Activated T-helper 2 cell treated with anti-CD3 and anti-CD28 coated beads, Interferon-gamma antibody, Interleukin-2, Interleukin-4, amounts not matched to agents 10 μg/mL and 5 μg/mL and 100 μg/mL, durations not matched to agents 14 hours and 24 hours and 36 hours (primary cell): ENCODE measurements at places on chromosomes 2 and 18. TPM values are rescaled to one million over a fixed set of nuclear protein-coding genes. Genes with fewer than 3 reads are reported as not detected.

GRCh38 chr18:43596105-43596712 is 318.9 kb upstream of the SYT4 start:
- H3K4me1 ChIP-seq = no peaks in the 10 kb centered on the region
- H3K4me3 ChIP-seq = no peak overlapping the region
- no peaks in the 10 kb centered on the region for H3K27me3 ChIP-seq
- no peak for DNase-seq
- H3K27ac ChIP-seq = no peak overlapping the region
- no peaks in the 10 kb centered on the region for H3K36me3 ChIP-seq

- DNase-seq = no peak
- peaks cover 2% of the 10 kb centered on the region for H3K27me3 ChIP-seq
- no peaks in the 10 kb centered on the region for H3K4me1 ChIP-seq
- no peaks in the 10 kb centered on the region for H3K36me3 ChIP-seq
- no peak overlapping the region for H3K27ac ChIP-seq
- H3K4me3 ChIP-seq = no peak overlapping the region
These were observed 124.1 kb downstream of the MMADHC start for GRCh38 chr2:149463328-149464002.

DNA sequence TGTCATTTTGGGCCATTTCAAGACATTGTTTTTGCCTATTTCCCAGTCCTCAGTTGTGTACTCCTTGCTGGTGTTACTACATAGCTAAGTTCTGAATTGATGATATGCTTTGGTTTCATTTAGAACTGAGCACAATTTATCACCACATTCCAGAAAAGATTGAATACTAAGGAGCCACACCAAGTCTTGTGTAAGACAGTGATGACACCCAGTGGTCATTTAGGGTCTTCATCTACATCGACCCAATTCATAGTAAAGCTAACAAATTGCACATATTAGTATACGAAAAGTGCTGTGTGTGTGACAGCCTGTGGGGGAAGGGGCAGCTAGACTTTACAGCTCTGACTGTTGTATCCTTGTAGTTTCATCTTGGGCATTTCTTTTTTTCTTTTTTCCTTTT is 10.9 kb upstream of the DLX2 start:
- DNase-seq = no peak
- no peaks in the 10 kb centered on the region for H3K36me3 ChIP-seq
- peaks cover 37% of the 10 kb centered on the region for H3K27me3 ChIP-seq

- H3K36me3 ChIP-seq = no peaks in the 10 kb centered on the region
- no peaks in the 10 kb centered on the region for H3K4me1 ChIP-seq
- no peaks in the 10 kb centered on the region for H3K27me3 ChIP-seq
- DNase-seq = no peak
These were observed 501.9 kb upstream of the CHAC2 start for GRCh38 chr2:53265544-53266299.

The C2orf92 gene
- 17.2 and 21.8 TPM in 2 replicates for total RNA-seq

DNA sequence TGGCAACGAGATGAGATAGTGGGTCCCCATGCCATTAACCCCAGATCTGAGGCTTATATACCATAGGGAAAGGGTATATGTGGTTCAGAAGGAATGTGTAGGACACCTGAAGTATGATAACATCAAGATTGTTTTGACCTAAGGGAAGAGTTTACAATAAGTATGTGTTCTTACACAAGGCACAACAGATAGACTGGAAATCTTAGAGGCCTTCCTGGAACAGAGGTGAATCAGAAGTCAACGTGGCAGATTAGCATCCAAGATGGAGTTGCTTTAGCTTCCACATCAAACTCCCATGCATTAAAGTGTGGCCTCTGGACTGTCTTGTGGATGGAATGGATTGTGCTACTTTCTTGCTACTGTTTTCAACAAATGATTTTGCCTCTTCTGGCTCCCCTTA is 116.6 kb upstream of the NT5C1B start:
- no peaks in the 10 kb centered on the region for H3K36me3 ChIP-seq
- DNase-seq = no peak
- H3K27ac ChIP-seq = no peak overlapping the region
- H3K4me1 ChIP-seq = no peaks in the 10 kb centered on the region
- no peaks in the 10 kb centered on the region for H3K27me3 ChIP-seq

- no peak overlapping the region for H3K4me3 ChIP-seq
- peak; percentile 43 for DNase-seq
- H3K36me3 ChIP-seq = peaks cover 6% of the 10 kb centered on the region
- peaks cover 38% of the 10 kb centered on the region for H3K4me1 ChIP-seq
- peaks cover 2% of the 10 kb centered on the region for H3K27me3 ChIP-seq
These were observed 109.4 kb upstream of the TMEM200C start for GRCh38 chr18:6004683-6005082.

GRCh38 chr2:191933307-191934105 is 86.6 kb upstream of the CAVIN2 start:
- no peak overlapping the region for H3K27ac ChIP-seq
- no peak for DNase-seq
- H3K36me3 ChIP-seq = no peaks in the 10 kb centered on the region
- no peak overlapping the region for H3K4me3 ChIP-seq

DNA sequence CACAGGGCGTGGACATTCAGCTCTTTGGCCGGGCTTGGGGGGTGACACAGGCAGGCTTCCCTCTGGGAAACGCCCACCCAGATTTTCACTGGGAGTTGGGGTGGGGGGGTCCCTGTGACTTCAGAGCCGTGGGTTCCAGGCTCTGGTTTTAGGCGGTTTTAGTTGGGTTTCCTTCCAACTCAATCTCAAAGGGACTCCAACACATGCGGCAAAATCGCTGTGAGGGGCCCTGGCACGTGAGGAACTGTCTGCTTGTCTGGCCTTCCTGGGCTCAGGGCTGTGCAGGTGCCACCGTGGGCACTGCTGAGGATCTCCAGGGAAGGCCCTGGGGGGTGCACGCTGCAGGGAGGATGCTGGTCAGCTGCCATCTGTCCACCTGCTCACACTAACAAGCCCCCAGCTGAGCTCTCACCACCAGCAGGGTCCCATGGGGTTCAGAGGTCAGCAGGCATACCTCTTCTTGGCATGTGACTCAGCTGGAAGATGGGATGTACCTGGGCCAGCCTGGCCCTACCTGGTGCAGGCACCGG is 11.7 kb downstream of the HS6ST1 start:
- no peak for DNase-seq
- H3K4me1 ChIP-seq = peaks cover 3% of the 10 kb centered on the region
- no peaks in the 10 kb centered on the region for H3K27me3 ChIP-seq

- peaks cover under 1% of the 10 kb centered on the region for H3K27me3 ChIP-seq
- peaks cover 15% of the 10 kb centered on the region for H3K4me1 ChIP-seq
- H3K27ac ChIP-seq = peak overlapping the region; percentile 19
- no peak overlapping the region for H3K4me3 ChIP-seq
- no peaks in the 10 kb centered on the region for H3K36me3 ChIP-seq
- DNase-seq = no peak
These were observed 8.9 kb upstream of the STK25 start for GRCh38 chr2:241517297-241517696.

- no peaks in the 10 kb centered on the region for H3K36me3 ChIP-seq
- H3K27ac ChIP-seq = no peak overlapping the region
- peaks cover 7% of the 10 kb centered on the region for H3K27me3 ChIP-seq
- no peak overlapping the region for H3K4me3 ChIP-seq
- H3K4me1 ChIP-seq = no peaks in the 10 kb centered on the region
These were observed 256.8 kb downstream of the RNF152 start for GRCh38 chr18:61635901-61636528.

- peaks cover 8% of the 10 kb centered on the region for H3K27me3 ChIP-seq
- H3K27ac ChIP-seq = no peak overlapping the region
- H3K4me1 ChIP-seq = no peaks in the 10 kb centered on the region
- no peaks in the 10 kb centered on the region for H3K36me3 ChIP-seq
These were observed 6.3 kb downstream of the LOXHD1 start for GRCh38 chr18:46650681-46651080.

DNA sequence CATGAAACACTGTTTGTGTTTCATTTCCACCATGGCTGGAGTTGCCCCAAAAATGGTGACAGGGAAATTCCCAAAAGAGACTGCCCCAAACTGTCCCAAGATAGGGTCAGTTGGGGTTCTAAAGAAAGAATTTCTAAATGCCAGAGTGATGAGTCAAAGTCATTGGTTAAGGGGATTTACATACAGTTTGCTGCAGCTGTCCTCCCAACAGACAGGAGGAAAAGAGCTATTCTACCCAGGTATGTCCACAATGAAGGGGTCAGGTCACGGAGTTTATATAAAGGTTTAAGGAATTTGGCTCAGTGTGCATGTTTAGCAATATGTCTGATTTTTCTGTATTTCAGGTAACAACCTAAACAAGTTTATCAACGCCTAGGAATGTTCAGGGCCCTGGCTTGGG is 344.1 kb downstream of the TDRD15 start:
- no peak for DNase-seq
- H3K4me1 ChIP-seq = no peaks in the 10 kb centered on the region
- no peak overlapping the region for H3K27ac ChIP-seq
- no peaks in the 10 kb centered on the region for H3K36me3 ChIP-seq
- no peak overlapping the region for H3K4me3 ChIP-seq
- H3K27me3 ChIP-seq = no peaks in the 10 kb centered on the region

DNA sequence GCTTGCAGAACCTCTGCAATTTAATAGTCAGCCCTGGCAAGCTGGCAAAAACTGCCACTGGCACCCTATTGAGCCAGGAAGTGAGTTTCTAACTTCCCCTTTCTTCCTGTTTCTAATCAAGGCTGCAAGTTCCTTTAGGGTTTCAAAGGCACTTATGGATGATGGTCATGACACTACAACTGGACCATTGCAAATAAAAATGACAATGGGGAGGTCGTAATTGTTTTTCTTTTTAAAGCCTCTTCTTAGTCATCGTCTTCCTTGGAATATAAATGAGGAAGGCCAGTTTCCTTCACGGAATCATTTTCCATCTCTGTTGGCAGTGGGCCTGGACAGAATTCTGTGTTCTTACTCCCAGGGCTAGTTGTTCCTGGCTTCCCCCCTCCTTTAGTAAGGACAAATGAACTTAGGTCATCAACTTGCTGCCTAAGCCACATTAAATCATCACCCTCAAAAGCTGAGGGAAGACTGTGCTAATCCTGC is 35.8 kb downstream of the SH3RF3 start:
- DNase-seq = no peak
- peaks cover 39% of the 10 kb centered on the region for H3K27me3 ChIP-seq
- H3K27ac ChIP-seq = no peak overlapping the region
- H3K4me1 ChIP-seq = no peaks in the 10 kb centered on the region
- H3K4me3 ChIP-seq = no peak overlapping the region
- no peaks in the 10 kb centered on the region for H3K36me3 ChIP-seq

- H3K27ac ChIP-seq = no peak overlapping the region
- H3K36me3 ChIP-seq = no peaks in the 10 kb centered on the region
- DNase-seq = no peak
- no peaks in the 10 kb centered on the region for H3K4me1 ChIP-seq
These were observed 184.2 kb upstream of the ZEB2 start for GRCh38 chr2:144703852-144704708.

- no peak overlapping the region for H3K4me3 ChIP-seq
- peaks cover 59% of the 10 kb centered on the region for H3K4me1 ChIP-seq
- peaks cover 66% of the 10 kb centered on the region for H3K36me3 ChIP-seq
These were observed 73.9 kb downstream of the ASXL2 start for GRCh38 chr2:25804338-25804737.

DNA sequence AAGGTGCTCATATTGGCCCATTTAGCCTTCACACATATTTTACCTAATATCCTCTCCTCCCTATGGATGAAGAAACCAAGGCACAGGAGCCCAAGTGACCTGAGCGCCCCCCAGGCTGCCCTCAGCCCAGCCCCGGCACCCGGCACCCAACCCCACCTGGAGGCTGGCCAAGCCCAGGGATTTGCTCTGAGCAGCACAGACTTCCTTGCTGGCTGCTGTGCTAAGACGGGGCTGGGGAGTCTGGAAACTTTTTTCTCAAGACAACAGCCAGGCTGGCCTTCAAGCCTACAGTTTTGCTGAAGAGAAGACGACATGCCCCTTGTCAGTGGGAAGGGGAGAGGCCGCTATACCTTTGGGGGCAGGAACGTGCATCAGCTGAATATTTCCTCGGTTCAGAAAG is 52.7 kb upstream of the LAMA1 start:
- H3K27ac ChIP-seq = no peak overlapping the region
- H3K4me3 ChIP-seq = no peak overlapping the region

The GKN1 gene
- not detected in 2 replicates for total RNA-seq

GRCh38 chr18:26746826-26747475 is 118.6 kb downstream of the AQP4 start:
- DNase-seq = no peak
- no peaks in the 10 kb centered on the region for H3K36me3 ChIP-seq
- no peak overlapping the region for H3K4me3 ChIP-seq
- H3K4me1 ChIP-seq = no peaks in the 10 kb centered on the region

The FBXO41 gene
- 25.3 and 25.7 TPM in 2 replicates for total RNA-seq

DNA sequence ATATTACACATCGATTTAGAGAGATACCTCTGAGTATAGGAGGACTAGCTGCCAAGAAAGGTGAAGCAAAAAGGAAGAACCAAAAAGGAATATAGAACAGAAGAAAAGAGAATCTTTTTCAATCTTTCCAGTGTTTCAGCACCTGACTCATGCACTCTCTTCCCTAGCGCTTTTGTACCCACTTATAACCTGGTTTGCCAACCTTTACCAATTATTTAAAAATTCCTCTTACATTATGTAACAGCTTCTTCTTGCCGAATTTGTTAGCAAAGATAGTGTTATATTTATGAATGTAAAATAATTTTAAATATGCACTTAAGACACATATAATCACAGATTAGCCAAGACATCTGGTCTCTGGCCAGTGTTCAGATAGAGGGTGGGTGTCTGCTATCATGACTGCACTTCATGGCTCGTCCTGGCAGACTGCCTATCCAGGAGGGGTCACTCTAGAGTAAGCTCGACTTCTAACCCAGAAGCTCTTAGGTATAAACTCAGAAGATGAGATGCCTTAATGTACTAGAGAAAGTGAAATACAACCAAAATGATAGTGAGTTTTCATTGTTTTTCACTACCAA is 122.9 kb downstream of the ATAD2B start:
- H3K27me3 ChIP-seq = no peaks in the 10 kb centered on the region
- no peak overlapping the region for H3K27ac ChIP-seq
- DNase-seq = no peak
- H3K4me3 ChIP-seq = no peak overlapping the region
- H3K4me1 ChIP-seq = peaks cover 10% of the 10 kb centered on the region

- no peak overlapping the region for H3K27ac ChIP-seq
- H3K4me3 ChIP-seq = no peak overlapping the region
- H3K27me3 ChIP-seq = peaks cover 30% of the 10 kb centered on the region
- no peaks in the 10 kb centered on the region for H3K36me3 ChIP-seq
- DNase-seq = peak; percentile 46
- no peaks in the 10 kb centered on the region for H3K4me1 ChIP-seq
These were observed 43.0 kb upstream of the RAB6C start for GRCh38 chr2:129936334-129936934.

The SP140 gene
- total RNA-seq = 316 and 317 TPM in 2 replicates

- no peaks in the 10 kb centered on the region for H3K27me3 ChIP-seq
- no peak overlapping the region for H3K4me3 ChIP-seq
- no peak overlapping the region for H3K27ac ChIP-seq
- no peaks in the 10 kb centered on the region for H3K4me1 ChIP-seq
- H3K36me3 ChIP-seq = no peaks in the 10 kb centered on the region
These were observed 673.0 kb upstream of the ZNF804A start for GRCh38 chr2:183925281-183925680.

DNA sequence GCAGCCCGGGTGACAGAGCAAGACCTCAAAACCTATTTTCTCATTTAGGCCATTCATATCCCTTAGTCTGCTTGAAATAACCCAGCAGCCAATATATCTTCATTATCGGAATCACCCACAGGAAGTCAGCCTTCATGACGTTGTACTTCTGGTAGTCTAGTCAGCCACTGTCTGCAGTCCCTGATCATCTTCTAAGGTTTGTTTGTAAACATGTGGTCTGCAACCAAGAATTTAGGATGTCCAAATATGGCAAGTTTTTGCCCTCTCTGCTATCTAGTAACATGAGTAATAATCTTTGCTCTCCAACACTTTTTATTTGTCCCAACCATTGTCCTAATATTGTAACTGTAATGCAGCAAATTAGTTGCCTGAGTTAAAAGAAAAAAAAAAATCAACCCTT is 92.5 kb downstream of the PRPF40A start:
- H3K4me1 ChIP-seq = peaks cover 17% of the 10 kb centered on the region
- H3K36me3 ChIP-seq = peaks cover 15% of the 10 kb centered on the region
- H3K4me3 ChIP-seq = no peak overlapping the region
- H3K27ac ChIP-seq = no peak overlapping the region
